ENCODE measurements at places on chromosomes 11 and 22.

- DNase-seq: no peak
These were observed 14.8 kb upstream of the CARD10 start for GRCh38 chr22:37533995-37534394.

DNA sequence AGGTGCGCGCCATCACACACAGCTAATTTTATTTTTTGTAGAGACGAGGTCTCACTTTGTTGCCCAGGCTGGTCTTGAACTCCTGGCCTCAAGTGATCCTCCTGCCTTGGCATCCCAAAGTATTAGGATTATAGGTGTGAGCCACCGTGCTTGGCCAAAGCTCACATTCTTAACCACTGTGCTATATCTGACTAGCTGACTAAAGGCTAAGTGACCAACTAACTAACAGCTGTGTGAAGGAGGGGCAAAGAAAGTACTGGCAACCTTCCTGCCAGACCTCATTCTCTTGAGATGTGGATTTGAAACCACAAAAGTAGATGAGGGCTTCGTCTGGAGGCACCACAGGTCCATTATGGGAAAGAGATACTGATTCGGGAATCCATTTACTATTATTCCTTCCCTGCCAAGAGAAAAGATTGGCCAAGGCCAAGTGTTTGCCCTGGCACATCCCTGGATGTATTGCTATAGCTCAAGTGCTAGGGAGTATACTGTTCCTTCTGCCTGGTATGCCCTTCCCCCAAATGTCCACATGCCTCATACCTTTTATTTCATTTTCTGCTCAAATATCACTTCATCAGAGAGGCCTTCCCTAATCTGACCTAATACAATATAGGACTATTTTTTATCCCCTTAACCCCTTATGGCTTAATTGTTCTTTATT is 52.7 kb upstream of the RRM1 start:
- no peak for DNase-seq

GRCh38 chr11:10908215-10908951 is 50.5 kb upstream of the ZBED5 start:
- peak; percentile 51 for DNase-seq

DNA sequence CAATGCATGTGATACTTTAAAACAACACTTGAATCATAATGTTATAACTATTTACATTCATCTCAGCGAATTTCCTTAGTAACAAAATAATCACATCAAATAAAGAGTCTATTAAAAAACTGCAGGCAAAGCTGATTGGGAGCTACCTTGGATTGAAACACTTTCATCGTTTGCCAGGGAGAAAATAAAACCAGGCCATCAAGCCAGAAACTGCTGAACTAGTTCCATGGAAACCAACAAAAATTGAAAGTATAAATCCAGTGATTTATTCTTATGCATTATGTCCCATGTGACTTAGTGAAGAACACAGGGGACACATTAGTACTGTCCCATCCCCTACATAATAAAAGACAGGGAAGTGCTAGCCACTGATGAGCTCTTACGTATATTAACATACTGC is 21.7 kb downstream of the SLC35F2 start:
- no peak for DNase-seq

DNA sequence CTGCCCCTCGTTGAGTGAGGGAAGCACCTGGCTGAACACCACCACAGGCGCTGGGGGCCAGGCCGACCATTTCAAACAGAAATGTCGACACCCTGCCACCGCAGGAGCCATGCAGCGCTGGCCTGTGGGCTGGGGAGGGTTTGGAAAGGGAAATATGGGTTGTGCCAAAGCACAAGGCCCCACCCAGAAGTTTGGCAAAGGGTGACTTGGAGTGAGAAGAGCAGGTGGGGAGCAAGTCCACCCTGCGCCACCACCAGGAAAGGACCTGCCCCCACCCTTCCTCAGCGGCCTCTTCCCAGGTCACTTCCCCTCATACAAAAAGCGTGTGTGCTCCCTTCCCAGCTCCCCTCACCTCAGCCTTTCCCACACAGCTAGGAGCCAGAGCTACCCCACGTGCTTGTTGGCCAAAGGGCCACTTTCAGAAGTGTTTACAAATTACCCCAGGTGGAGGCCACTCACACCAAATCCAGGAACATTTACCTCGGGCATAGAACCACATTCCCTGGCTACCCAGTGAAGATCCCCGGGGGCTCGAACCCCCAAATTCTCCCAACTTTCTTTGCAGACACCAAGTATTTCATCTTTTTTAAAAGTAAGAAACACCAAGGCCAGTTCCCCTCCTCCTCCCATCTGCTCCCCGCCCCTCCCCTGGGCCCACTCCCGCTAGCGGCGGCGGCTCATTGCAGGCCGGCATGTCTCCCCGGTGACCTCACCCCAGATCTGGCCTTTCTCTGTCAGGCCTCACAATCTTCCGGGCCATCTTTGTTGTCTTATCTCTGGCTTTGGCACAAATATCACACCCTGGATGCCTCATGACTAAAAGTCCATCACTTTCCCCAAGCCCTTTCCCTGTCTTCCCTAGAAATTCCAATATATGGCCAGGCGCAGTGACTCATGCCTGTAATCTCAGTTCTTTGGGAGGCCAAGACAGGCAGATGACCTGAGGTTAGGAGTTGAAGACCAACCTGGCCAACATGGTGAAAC is 20.5 kb upstream of the SCGB1A1 start:
- peak; percentile 88 for DNase-seq

GRCh38 chr22:46972256-46972655 is 209.8 kb downstream of the TBC1D22A start:
- DNase-seq: no peak

DNA sequence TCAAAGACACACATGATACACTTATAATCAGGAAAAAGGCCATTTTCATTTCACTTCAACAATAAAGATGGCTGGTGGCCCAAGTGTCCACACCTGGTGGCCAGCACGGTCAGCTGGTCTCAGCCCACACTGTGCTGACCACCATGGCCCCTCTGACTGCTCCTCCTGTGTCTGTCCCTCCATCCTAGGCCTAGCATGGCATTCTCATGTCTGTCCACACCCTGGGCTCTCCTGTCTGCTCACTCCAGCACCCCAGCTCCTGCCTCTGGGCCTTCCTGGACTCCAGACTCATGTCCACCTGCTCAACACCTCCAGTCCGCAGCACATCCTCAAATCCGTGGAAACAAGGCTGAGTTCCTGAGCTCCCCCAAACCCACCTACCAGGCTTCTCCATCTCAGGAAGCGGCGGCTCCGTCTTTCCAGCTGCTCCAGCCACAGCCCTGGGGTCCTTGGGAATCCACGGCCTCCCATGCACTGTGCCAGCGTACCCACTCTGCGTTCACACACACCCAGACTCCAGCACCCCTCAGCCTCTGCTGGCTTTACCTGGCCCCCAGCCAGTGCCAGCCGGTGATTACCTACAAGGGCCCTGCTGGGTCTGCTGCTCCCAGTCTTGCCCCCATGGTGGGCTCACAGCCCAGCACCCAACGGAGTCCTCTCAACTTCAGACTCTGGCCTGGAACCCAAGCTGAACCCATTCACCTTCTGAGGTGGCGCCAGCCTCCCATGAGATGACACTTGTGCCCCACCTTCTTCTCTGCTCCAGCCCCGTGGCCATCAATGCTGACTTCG is 13.9 kb downstream of the SIRT3 start:
- DNase-seq: no peak

DNA sequence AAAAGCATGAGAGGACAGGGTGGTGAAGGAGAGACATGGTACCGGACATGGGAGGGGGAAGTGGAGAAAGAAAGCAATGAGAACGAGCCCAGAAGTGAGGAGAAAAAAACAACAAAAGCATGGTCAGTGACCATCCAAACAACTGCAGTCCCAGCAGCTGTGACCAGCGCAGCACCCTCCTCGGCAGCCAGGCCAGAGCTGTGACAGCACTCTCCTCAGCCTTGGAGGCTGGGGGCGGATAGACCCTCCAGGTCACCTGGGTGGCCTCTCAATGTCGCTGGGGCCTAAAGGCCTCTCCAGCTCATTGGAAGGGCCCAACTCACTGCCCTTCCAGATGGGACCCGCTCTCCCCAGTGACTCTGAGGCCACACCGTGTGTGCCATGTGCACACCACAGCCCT is 103.3 kb downstream of the MED15 start:
- DNase-seq: no peak

DNA sequence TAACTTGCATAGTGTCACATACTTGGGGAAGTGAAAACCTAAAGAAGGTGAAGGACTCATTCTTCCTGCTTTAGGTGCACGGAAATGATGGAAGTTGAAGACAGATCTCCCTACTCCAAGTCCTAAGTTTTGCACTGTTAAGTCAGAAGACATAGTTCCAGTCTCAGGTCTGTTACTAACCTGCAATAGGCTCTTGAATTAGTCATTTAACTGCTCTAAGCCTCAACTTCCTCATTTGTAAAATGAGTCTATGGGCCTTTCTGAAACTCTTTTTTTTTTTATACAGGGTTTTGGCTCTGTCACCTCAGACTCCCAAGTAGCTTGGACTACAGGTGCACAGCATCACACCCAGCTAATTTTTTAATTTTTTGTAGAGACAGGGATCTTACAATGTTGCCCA is 30.8 kb upstream of the POU2AF1 start:
- DNase-seq: no peak

- DNase-seq: peak; percentile 10
These were observed 22.1 kb upstream of the MMP7 start for GRCh38 chr11:102552447-102553194.

DNA sequence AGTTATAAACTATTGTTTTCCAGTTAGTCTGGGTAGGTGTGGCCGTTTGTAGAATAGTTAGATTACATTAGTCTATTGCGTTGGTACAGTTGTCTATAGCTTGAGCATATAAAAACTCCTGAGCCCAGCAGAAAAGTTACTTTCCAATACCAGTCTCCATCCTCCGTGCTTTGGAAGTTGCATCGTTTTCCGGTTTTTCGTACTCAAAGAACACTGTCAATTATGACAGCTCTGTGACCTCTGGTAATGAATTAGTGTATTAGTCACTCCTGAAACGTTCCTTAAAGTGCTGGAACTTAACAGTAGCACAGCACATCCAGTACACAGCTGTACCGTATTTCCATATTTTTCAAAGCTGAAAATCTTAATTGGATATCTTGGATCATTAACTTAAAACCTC is 808 bp upstream of the MSANTD2 start:
- no peak for DNase-seq

GRCh38 chr11:20126724-20127123 is 33.6 kb downstream of the DBX1 start:
- DNase-seq: no peak

GRCh38 chr22:37267135-37267587 is 15.1 kb upstream of the CYTH4 start:
- peak; percentile 82 for DNase-seq

Measured in ELF-1 (cell line).